AG09319 (cell line): ENCODE measurements at places on chromosomes 1 and 21.

DNA sequence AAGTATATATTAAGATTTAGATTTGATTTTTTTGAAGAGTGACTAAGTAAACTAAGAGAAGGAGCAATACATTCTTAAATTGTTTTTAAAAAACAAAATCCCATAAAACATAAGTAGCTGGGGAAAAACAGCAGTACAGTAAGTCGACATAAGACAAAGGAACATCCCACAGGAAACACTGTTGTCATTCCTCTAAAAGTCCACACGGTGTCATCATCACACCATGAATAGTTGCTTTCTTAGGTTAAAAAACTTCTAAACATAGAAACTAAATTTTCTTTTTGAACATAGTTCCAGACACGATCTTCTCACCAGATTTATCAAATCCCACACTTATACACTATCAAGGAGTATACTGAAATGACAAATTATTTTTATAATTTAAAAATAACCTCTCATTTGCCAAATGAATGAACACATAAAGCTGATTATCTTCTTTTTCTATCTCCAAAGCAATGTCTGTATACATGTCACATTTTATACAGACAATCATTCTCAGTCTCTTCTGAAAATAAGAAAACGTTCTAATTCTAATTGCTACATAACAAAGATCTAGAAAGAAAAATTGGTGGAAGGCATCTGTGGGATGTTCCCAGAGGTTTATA is 15.8 kb downstream of the ODF2L start:
- DNase-seq = peak; percentile 49

DNA sequence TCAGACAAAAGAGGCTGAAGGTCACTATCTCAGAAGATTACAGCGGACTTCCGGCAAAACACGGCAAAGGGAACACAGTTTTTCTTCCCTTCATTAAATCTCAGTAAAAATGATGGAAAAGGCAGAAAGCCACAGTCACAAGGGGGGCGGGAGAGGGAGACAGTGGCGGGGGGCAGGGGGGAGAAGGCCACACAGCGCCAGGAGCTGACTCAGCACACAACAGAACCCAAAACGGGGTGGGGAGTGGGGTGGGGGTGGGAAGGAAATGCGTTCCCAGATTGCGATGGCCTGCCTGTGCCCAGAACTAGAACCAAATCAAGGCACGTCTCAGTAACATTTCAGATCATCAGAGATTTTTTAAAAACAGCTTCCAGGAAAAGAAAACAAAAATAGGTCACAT is 13.4 kb downstream of the CFAP74 start:
- no peak for DNase-seq

DNA sequence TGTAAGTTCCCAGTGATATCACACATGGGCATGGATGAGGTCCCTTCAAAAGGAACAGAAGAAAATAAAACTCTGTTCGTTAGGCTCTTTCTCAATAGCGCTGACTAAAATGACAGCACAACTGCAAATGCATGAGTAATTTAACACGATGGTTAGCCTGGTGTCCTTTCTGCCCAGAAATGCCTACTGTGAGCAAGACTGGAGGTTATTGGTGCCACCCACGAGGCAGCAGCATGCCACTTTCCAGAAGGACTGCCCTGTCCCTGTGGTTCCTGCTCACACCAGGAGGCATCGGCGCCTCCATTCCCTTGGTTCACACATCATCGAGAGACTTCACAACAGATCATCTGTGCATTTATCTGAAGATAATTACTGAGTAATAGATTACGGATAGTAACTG is 26.2 kb downstream of the VPS26C start:
- no peak for DNase-seq

- DNase-seq = no peak
Measured at GRCh38 chr1:226979115-226979516, 39.0 kb downstream of the COQ8A start.

GRCh38 chr1:184747089-184747955 is 7.3 kb downstream of the EDEM3 start:
- DNase-seq = no peak

- DNase-seq = no peak
Measured at GRCh38 chr1:166906647-166907046, 30.6 kb upstream of the TADA1 start.

DNA sequence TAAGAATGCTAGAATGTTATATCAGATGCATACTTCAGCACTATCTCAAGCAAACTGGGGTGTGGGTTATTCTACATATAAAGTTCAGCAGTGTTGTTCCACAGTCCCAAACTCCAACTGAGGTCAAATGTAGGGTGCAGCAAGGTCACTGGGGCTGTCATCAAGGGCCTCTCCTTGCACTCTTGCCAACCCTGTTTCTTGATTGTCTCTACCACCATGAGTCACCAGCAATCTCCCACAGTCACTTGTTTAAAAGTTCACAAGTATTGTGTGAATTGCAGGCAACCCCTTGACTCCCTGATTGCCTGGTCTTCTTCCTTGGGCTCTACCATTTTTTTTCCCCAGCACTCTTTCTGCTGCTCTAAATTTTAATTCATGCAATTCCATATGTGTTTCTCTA is 10.6 kb downstream of the METTL18 start:
- DNase-seq = no peak

DNA sequence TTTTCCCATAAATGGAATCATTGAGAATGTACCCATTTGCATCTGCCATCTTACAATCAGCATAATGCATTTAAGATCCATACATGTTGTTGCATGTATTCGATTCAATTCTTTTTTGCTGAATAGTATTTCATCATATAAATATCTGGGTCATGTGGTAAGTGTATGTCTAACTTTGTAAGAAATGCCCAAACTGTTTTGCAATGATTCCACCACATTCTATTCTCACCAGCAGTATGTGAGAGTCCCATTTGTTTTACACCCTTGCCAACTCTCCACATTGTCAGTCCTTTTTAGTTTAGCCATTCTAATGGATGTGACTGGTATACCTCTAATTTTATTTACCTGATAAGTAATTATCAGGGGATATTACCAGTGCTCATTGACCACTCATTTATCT is 115.8 kb upstream of the PBX1 start:
- no peak for DNase-seq

- no peak for DNase-seq
Measured at GRCh38 chr1:196661345-196661744, 9.5 kb downstream of the CFH start.

DNA sequence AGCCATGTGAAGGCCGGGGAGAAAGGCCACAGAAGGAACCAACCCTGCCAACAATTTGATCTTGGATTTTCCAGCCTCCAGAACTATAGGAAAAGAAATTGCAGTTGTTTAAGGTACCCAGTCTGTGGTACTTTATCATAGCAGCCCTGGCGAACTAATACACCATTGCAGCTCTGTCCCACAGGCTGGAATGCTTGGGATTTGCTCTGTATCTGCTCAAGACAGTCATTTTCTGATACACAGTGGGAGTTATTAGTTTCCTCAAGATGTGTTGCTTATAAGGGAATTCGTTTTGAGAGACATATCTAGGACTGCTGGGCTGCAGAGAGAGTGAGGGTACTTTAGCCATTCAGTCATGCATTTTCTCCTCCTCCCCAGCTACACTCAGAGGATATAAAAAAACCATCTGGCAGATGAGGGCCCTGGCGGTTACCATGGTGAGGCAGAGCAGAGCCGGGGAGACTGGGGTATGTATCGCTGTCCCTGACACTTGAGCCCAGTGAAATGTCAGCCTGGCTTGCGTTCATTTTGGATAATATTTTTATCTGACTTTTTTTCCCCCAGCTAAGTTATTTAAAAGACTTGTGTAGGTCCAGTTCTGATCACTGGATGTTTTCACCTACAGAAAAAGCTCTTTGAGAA is 104.6 kb downstream of the DIRAS3 start:
- no peak for DNase-seq

- DNase-seq = no peak
Measured at GRCh38 chr1:236425031-236425663, 31.1 kb downstream of the EDARADD start.

DNA sequence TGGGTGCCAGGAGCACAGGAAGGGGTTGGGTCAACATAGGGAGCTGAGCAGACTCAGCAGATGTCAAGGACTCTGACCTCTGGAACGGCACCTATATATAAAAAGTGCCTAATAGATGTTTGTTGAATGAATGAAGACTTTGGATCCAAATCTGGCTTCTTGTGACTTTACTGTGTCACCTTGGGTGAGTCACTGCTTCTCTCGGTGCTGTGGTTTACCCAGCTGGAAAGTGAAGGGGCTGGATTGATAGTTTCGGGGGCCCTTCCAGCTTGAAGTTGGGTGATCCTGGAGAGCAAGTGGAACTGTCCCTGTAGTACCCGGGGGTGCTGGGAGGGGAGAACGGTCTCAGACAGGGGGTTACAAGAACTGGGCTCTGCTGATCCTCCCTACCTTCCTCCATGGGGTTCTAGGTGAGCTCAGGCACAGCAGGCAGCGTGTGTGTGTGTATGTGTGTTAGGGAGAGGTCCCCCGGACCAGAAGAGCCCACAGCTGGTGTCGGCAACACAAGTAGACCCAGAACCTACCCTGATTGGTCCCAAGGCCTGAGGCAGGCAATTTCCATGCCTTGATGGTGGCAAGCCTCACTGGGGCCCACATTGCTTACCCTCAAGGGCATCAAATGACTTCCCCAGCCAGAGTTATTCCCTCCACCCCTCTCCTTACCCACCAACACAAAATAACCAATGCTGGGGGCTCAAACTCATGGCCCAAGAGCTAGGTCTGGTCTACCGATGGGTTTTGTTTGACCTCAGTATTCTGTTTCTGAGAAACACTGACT is 5.5 kb upstream of the PADI1 start:
- no peak for DNase-seq

GRCh38 chr1:88421997-88422396 is 262.1 kb upstream of the PKN2 start:
- DNase-seq = no peak

DNA sequence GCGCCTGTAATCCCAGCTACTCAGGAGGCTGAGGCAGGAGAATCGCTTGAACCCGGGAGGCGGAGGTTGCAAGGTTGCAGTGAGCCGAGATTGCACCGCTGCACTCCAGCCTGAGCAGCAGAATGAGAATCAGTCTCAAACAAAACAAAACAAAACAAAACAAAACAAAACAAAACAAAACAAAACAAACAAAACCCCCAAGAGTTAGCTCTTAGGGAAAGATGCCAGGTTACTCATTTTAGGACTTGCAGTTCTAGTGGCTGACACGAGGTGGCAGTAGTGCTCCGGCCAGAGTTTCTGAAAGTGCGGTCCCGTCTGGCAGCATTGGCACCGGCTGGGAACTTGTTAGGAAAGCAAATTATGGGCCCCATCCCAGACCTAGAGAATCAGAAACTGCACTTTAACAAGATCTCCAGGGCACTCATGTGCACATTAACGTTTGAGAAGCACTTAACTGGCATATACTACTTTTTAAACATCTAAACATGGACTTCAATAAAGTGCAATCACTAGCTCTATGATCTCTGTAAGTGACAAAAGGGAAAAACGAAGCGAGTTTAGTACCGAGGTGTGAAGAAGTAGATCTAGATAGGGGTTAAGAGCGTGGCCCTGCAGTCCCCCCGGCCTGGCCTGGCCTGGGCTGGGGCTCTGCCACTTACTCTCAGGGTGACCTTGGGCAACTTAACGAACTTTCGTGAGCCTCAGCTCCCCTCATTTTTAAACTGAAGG is 41.9 kb upstream of the TNFRSF1B start:
- peak; percentile 35 for DNase-seq

GRCh38 chr1:234911787-234912186 is 216.8 kb downstream of the TOMM20 start:
- no peak for DNase-seq
